B cell (primary cell): ENCODE measurements at places on chromosomes 2 and 18.

DNA sequence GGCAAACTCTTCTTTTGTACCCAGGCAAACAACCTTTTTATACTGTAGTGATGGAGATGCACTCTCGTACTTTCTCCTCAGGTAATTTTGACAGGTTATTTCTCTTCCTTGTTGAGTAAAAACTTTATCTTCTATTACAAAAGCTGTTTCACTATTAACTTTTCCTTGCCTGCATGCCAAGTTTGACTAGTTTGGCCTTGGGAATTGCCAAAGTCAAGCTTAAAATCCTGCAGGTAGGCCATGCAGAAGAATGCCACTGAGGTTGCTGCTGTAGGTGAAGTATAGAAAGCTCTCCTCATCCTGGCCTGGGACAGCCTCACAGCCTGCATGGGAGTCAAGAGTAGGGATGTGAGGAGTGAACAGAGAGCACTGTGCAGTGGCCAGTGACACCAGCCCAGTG, 1293.5 kb upstream of the CHAC2 start:
- H3K36me3 ChIP-seq: no peaks in the 10 kb centered on the region
- no peak overlapping the region for H3K27ac ChIP-seq
- no peaks in the 10 kb centered on the region for H3K4me1 ChIP-seq
- H3K27me3 ChIP-seq: no peaks in the 10 kb centered on the region

- no peaks in the 10 kb centered on the region for H3K27me3 ChIP-seq
- no peak overlapping the region for H3K4me3 ChIP-seq
- DNase-seq: no peak
- H3K36me3 ChIP-seq: no peaks in the 10 kb centered on the region
Measured at GRCh38 chr2:109660046-109660860, 46.1 kb downstream of the SOWAHC start.

DNA sequence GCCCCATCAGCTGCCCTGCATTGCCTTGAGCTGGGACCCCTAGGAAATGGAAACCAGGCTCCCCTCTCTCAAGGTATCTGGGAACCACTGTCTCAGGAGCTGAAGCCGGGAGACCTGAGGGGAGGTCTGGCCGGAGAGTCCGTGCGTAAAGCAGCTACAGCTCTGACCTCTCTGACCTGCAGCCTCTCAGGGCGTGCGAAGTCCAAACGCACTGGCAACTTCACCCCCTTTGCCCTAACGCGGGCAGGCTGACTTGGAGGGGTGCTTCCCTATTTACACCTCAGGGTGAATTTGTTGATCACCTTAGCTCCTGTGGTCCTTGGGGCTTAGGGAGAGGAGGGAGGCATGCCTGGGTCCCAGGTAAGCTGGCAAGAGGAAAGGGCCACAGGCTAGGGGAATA, 17.5 kb downstream of the SIGLEC15 start:
- no peaks in the 10 kb centered on the region for H3K36me3 ChIP-seq
- H3K4me3 ChIP-seq: no peak overlapping the region
- no peak overlapping the region for H3K27ac ChIP-seq
- no peak for DNase-seq
- H3K4me1 ChIP-seq: peaks cover 8% of the 10 kb centered on the region

DNA sequence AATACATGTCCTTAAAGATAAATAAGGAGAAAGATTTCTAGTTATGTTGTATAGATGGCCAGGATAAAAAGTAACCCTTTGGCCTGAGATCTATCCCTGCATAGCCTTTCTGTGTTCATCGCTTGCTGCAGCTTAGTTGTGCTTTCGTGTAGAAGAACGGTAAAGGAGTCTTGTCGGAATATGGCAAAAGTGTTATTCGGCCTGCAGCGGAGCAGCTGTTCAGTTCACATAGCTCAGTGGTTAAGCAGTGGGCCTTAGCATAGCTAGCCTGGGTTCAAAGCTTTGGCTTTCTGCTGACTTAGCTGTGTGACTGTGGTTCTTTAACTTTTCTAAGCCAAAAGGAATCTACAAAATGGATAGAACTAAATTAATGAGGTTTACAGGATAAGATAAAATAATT, 55.4 kb downstream of the MALT1 start:
- H3K27me3 ChIP-seq: no peaks in the 10 kb centered on the region
- H3K36me3 ChIP-seq: peaks cover 11% of the 10 kb centered on the region
- H3K4me3 ChIP-seq: no peak overlapping the region
- no peak for DNase-seq
- no peaks in the 10 kb centered on the region for H3K4me1 ChIP-seq

- H3K4me3 ChIP-seq: no peak overlapping the region
- no peak for DNase-seq
- H3K36me3 ChIP-seq: no peaks in the 10 kb centered on the region
- H3K27ac ChIP-seq: no peak overlapping the region
Measured at GRCh38 chr2:15782009-15782751, 158.2 kb upstream of the MYCN start.

DNA sequence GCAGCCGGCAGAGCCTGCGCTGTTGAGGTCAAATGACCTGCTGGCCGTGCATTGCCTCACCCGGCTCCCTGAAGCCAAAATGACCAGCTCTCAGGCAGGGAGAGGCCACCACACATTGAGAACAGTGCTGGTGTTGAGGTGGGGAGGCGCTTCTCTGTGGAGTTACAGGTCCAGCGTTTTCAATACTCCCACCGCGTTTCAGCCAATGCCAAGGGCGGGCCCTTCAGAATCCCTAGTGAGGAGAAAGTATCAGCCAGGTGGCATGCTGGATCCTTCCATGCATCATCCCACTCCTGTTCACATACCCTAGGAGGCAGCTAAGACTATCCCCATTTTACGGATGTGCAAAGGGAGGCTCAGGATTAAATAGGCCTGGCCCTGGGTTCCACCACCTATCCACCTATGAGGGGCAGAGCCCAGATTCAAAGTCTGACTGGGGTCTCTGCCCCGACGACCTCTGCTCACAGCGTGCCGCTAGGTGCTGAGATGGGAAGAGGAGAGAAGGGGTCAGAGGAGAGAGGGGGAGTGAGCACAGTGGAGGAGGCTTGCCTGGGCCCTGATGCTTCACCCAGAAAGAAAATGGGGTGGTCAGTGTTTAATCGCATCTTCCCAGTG, 137.6 kb upstream of the ID2 start:
- no peak for DNase-seq
- H3K27me3 ChIP-seq: peaks cover 6% of the 10 kb centered on the region
- H3K4me1 ChIP-seq: peaks cover 44% of the 10 kb centered on the region

- DNase-seq: no peak
- no peak overlapping the region for H3K27ac ChIP-seq
- no peaks in the 10 kb centered on the region for H3K4me1 ChIP-seq
Measured at GRCh38 chr2:117027646-117028045, 786.8 kb upstream of the DDX18 start.

GRCh38 chr2:41618754-41619153, 429.1 kb upstream of the PKDCC start:
- H3K36me3 ChIP-seq: no peaks in the 10 kb centered on the region
- H3K4me1 ChIP-seq: no peaks in the 10 kb centered on the region
- no peak overlapping the region for H3K27ac ChIP-seq

DNA sequence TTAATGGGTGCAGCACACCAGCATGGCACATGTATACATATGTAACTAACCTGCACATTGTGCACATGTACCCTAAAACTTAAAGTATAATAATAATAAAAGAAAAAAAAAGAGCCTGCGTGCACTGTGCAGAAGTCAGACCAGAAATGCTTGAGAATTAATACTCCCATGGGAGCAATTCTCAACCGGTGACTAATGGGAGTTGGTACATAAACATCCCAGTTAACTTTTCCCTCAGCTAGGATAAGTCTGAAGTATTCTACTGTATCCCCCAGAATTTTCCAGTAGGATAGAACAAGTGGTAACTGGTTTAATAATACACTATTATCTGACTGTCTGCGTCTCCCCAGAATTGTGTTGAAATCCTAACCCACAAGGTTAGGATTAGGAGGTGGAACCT, 113.6 kb upstream of the COL5A2 start:
- no peak for DNase-seq
- no peaks in the 10 kb centered on the region for H3K27me3 ChIP-seq
- no peaks in the 10 kb centered on the region for H3K4me1 ChIP-seq
- H3K36me3 ChIP-seq: no peaks in the 10 kb centered on the region
- H3K27ac ChIP-seq: no peak overlapping the region

GRCh38 chr2:76998704-76999103, 523.5 kb downstream of the LRRTM4 start:
- no peak overlapping the region for H3K4me3 ChIP-seq
- no peaks in the 10 kb centered on the region for H3K4me1 ChIP-seq
- no peak for DNase-seq

DNA sequence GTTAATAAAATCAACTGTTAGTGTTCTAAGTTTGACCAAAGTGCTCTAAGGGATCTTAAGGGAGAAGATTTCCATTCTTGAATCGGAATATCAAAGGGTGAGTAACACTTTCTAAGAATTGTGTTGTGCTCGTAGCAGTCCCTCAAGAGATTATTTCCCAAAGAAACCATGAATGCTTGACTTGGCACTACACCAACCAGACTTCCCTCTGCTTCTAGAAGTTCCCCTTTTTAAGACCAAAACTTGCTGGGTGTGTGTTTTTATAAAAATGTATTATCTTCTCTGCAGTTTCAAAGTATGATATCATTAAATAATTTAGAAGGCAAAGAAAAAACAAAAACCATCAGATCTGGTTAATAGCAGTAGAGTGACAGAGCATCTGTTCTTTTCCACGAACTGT, 522.0 kb upstream of the FAM98A start:
- no peaks in the 10 kb centered on the region for H3K27me3 ChIP-seq
- H3K36me3 ChIP-seq: no peaks in the 10 kb centered on the region
- no peak for DNase-seq
- H3K27ac ChIP-seq: no peak overlapping the region
- no peaks in the 10 kb centered on the region for H3K4me1 ChIP-seq

- peaks cover 3% of the 10 kb centered on the region for H3K4me1 ChIP-seq
- H3K27ac ChIP-seq: no peak overlapping the region
- no peak for DNase-seq
- H3K27me3 ChIP-seq: peaks cover 7% of the 10 kb centered on the region
- H3K4me3 ChIP-seq: no peak overlapping the region
Measured at GRCh38 chr2:8650256-8650655, 31.6 kb upstream of the ID2 start.

DNA sequence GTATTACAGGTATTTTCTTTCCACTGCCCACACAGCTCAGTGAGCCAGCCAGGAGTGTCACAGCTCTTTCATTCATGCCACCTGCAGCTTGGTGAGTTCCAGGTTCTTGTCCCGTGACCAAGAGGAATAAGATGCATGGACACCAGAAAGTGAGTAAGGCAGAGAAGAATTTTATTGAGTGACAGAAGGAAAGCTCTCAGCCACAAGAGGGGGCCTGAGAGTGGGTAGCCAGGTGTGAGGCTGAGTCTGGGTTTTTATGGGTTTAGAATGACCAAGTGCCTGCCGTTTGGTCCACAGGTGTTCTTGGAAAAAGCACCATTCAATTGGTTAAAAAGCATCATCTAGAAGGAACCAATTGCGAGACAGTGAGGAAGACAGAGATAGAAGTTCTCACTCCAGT, 1097.1 kb upstream of the SLC39A10 start:
- no peak for DNase-seq
- no peaks in the 10 kb centered on the region for H3K36me3 ChIP-seq
- H3K27ac ChIP-seq: no peak overlapping the region
- no peak overlapping the region for H3K4me3 ChIP-seq

DNA sequence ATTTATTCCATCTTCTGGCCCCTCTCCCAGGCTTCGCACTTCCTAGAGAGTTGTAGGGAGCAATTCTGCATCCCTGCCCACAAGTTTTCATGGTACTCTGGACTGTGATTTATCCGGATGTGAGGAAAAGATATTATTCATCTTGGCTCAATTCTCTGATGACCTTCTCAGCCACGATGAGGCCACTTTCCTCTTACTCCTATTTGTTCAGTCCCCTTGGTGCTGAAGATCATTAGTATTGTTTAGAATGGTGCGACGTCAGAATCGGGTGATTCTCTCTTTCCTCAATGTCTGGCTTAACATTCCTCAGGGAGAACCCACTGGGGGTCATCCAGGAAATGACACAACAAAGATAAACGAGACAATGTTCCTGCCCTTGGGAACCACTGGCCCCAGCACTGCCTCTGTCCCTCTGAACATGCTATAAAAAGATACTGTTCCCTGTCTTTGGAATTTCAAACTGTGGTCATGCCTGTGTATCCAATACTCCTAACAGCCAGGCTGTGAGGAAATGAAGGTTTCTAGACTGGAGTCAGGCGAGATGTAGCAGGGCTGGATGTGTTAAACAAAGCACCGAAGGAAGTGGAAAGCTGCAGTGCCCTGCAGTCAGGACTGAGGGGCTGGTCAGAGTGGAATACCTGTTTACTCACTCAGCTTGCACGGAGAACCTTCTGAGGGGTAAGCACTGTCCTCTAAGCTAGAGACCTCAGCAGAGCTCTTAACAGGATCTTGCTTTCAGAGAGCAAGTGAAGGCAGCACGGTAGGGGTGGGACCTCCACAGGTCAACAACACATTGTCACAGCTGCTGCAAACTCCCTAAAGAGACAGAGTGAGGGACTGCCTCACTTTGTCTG, 12.9 kb upstream of the GLI2 start:
- no peak overlapping the region for H3K27ac ChIP-seq
- no peaks in the 10 kb centered on the region for H3K27me3 ChIP-seq
- H3K36me3 ChIP-seq: no peaks in the 10 kb centered on the region
- no peak for DNase-seq
- no peak overlapping the region for H3K4me3 ChIP-seq

DNA sequence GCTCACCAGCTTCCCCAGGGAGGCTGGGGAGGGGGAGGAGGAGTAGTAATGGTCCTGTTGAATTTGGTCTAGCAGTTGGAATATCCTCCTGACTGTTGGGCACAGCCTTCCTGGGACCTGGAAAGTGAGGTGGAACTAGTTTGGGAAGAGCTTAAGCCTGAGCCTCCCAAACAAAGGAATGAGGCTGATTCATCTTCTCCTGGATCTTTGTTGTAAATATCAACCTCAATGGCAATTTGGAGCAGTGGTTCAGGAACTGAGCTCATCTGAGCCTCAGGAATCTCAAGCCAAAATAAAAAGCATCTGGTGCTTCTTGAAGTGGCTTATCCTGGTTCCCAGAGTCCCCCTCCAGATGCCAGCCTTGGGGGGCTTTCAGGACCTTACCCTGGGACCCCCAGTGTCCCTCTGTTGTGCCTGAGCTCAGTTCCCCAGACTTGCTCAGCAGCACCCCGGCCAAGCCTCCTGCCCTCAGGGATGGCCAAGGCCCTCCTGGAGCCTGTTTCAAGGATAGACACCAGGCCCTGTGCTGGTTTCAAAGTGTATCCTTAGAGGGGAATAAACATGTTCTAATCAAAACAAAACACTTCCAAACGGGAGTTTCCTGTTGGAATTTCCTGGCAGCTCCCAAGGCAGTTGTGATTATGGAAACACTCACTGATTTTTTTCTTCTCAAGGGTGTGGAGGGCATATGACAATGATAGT, 112.6 kb downstream of the DDX1 start:
- H3K27ac ChIP-seq: no peak overlapping the region
- H3K4me3 ChIP-seq: no peak overlapping the region
- H3K4me1 ChIP-seq: no peaks in the 10 kb centered on the region
- DNase-seq: no peak

GRCh38 chr2:168666339-168666738, 136.1 kb upstream of the NOSTRIN start:
- no peak overlapping the region for H3K27ac ChIP-seq
- DNase-seq: no peak
- no peaks in the 10 kb centered on the region for H3K4me1 ChIP-seq
- no peak overlapping the region for H3K4me3 ChIP-seq
- no peaks in the 10 kb centered on the region for H3K27me3 ChIP-seq

GRCh38 chr2:170369894-170370293, 191.9 kb downstream of the MYO3B start:
- H3K27ac ChIP-seq: no peak overlapping the region
- H3K4me3 ChIP-seq: no peak overlapping the region
- no peaks in the 10 kb centered on the region for H3K36me3 ChIP-seq
- peaks cover 3% of the 10 kb centered on the region for H3K4me1 ChIP-seq

GRCh38 chr2:110973262-110973661, 147.5 kb upstream of the BCL2L11 start:
- no peaks in the 10 kb centered on the region for H3K36me3 ChIP-seq

GRCh38 chr2:203346612-203347011, 18.4 kb downstream of the ABI2 start:
- no peaks in the 10 kb centered on the region for H3K36me3 ChIP-seq
- DNase-seq: no peak
- H3K4me3 ChIP-seq: no peak overlapping the region
- no peak overlapping the region for H3K27ac ChIP-seq
